ENCODE measurements at places on chromosomes 1 and 21.
A peak's percentile ranks its signal among the peaks of the same experiment; 100 is the strongest.

GRCh38 chr1:91124989-91125417 lies 103.2 kb upstream of the ZNF644 start:
- DNase-seq, result peak; percentile 49

DNA sequence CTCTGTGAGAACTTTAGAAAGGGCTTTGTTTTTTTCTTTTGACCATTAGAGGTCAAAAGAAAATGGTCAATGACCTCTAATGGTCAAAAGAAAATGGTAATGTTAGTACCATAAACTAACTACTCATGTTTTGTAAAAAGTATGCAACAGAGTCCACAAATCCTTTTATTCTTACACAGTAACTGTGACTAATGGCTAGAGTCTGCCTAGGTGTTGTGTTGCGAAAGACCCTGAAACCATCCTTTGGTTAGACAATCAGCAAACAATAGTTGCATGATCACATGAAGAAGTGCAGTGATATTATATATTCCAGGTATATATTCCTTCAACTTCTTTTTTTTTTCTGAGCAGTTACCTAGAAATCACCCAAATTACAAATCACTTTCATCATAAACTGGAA lies 40.9 kb downstream of the NEGR1 start:
- no peak for DNase-seq

GRCh38 chr1:203873094-203873493 lies 11.7 kb downstream of the SNRPE start:
- no peak for DNase-seq

DNA sequence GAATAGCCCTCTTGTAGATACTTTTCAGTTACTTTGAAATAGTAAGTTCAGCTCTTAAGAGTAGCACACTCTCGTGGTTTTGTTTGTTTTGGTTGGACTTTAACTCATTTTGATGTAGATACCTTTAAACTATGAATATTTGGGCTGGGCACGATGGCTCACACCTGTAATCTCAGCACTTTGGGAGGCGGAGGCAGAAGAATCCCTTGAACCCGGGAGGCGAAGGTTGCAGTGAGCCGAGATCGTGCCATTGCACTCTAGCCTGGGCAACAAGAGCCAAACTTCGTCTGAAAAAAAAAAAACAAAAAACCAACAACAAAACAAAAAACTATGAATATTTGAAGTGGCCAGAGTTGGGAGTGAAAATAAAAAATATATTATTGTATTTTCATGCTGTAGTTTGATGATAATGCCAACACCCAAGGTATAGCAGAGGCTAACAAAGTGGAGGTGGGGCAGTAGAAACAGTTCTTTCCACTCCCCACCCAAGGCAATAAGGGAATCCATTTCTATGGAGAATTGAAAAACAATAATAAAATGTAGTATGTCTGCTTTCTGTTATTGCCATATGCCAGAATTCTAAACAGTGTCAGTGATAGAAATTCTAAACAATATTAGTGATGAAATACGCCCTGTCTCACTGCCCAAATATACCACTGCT lies 1.7 kb downstream of the ZNF326 start:
- no peak for DNase-seq

DNA sequence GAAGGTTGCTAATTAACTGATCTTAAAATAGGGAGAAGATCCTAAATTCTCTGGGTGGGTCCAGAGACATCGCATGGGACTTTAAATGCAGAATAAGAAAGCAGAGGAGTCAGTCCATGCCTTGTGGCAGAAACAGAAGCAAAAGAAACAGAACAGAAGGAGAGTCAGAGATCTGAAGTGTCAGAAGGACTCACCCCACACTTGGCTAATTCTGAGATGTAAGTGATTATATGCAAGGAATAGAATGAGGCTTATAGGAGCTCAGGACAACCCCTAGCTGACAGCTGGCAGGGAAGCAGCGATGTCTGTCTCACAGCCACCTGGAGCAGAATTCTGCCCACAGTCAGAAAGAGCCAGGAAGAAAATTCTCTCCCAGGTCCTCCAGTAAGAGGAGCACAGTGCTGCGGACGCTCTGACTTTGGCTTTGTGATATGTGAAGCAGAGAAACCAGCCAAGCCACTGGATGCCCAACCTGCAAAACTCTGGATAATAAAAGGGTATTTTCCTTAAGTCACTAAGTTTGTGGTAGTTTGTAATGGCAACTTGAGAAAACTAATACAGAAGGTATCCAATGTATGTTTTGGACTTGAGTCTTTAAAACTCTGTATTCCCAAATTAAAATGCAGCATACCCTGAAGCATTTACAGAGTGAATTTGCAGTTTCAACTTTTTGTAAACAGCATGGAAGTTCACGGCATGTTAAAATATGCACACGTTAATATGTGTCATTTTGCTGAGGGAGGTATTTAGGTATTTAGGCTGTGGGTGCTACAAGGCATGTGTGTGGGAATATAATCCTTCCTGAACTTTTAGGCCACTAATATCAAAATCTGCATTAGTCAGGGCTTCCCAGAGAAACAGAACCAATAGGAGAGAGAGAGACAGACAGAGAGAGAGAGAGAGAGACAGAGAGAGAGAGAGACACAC lies 388.5 kb downstream of the PCP4 start:
- no peak for DNase-seq

GRCh38 chr1:185215911-185216310 lies 58.9 kb downstream of the SWT1 start:
- DNase-seq, result no peak

DNA sequence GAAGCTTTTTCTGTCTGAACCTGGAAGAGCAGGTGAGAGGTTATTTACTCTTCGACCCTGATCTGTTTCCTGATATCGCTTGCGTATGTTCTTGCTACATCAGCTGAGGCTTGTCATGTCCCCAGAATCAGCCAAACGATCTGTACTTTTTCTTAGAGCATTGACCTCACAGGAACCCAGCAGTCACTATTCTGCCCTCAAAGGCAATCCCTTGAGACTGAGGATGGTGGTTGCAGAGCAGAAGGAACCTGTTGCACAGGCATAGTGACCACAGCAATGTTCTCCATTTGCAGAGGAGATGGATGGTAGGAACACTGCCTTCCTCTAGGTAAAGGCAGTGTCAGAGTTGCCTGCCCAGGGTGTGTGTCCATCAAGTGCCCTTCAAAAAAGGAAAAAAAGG lies 11.3 kb upstream of the LACTBL1 start:
- no peak for DNase-seq

DNA sequence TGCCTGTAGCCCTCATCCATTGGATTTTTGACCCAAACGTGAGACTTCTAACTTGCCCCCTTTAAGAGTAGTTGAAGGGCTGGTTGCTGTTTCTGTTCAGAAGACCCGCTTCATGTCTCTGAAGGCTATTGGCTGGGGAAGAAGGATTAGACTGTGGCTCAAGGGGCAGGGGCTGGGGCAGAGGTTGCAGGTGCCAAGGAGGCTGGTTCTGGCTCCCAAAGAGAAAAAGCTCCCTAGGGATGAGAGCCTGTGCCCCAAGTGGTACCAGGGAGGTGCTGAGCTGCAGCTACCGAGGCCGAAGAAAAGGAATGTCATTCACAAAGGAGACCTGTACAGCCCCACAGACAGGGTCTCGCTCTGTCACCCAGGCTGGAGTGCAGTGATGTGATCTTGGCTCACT lies 5.8 kb downstream of the WNT3A start:
- no peak for DNase-seq

- no peak for DNase-seq
Measured at GRCh38 chr1:230824919-230825721, 43.2 kb downstream of the C1orf198 start.

GRCh38 chr1:42117214-42117613 lies 36.0 kb upstream of the GUCA2B start:
- no peak for DNase-seq

DNA sequence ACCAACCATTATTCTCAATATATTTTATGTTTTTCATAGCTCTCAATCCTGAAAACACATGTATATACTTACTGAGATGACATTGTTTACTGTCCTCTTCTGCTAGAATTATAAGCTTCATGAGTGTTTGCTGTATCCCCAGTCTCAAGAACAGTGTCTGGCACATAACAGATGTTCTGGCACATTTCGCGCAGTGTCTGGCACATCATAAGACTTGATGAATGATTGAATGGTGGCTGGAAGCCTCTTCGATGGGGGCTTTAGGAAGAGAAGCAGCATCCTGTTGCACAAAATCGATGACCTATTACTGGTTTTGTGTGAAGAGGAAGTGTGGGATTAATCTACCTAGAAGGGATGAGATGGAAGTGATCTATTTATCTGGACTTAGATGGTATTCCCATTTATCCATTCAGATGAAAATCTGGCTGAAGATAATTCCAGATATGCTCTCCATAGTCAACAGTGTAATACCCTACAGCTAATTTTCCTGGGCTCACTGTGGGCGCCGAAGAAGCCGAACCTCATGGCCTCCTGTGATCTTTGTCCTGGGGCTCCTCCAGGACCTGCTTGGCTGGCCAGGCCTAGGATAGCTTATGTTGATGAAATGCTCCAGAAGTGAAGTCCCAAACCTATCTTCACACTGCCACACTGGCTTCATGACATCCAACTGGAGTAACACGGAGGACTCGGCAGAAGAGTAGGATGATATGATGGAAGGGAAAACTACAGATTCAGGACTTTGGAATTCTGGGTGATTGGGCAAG lies 26.5 kb downstream of the CD34 start:
- DNase-seq, result no peak

GRCh38 chr1:20290624-20291597 lies at the start of gene VWA5B1:
TSS of gene VWA5B1 (plus strand) at chr1:20290875. CDS start at chr1:20310602, 19,727 bp downstream.
- no peak for DNase-seq

GRCh38 chr1:158570480-158570879 lies at the start of gene OR6P1:
TSS of gene OR6P1 (minus strand) at chr1:158570580. CDS start at chr1:158563604, 6,976 bp downstream.
- DNase-seq, result no peak

DNA sequence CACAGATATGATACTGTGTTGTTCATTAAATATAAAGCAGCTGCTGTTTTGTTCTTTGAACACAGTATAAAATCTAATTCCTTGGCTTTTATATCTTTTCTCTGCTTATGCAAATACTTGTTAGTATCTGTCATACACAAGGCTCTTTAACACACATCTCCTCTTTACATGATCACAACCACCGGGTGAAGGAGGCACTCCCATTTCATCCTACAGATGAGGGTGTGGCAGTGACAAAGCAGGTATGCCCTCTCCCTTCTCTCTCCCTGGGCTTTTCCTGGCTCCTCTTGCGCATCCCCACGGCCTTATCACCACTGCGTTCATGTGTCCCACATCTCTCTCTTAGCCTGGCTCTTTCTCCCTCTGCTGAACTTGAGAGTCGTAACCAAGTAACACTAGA lies 38.2 kb downstream of the JUN start:
- DNase-seq, result no peak

- DNase-seq, result no peak
Measured at GRCh38 chr1:222229672-222230312, 318.1 kb downstream of the HHIPL2 start.

DNA sequence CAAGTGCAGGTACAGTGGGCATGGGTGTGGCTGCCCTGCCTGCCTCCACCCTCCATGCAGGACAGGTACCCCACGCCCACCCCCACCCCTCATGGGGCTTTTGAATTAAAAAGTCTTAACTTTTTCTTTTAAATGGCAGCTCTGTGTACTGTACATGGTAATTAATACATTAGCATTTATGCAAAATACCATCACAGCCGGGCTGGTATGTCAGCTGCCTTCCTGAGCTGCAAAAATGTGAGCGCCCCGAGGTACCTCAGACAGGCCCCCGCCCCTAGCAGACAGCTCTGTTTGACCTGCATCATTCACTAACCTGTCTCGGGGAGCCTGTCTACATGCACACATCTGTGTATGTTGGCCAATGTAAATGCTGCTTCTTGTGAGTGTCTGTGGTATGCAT lies 42.2 kb upstream of the POU3F1 start:
- DNase-seq, result no peak

- no peak for DNase-seq
Measured at GRCh38 chr1:153957744-153958110, 685 bp downstream of the CRTC2 start.

- no peak for DNase-seq
Measured at GRCh38 chr1:229430761-229431283, 3.1 kb downstream of the ACTA1 start.

DNA sequence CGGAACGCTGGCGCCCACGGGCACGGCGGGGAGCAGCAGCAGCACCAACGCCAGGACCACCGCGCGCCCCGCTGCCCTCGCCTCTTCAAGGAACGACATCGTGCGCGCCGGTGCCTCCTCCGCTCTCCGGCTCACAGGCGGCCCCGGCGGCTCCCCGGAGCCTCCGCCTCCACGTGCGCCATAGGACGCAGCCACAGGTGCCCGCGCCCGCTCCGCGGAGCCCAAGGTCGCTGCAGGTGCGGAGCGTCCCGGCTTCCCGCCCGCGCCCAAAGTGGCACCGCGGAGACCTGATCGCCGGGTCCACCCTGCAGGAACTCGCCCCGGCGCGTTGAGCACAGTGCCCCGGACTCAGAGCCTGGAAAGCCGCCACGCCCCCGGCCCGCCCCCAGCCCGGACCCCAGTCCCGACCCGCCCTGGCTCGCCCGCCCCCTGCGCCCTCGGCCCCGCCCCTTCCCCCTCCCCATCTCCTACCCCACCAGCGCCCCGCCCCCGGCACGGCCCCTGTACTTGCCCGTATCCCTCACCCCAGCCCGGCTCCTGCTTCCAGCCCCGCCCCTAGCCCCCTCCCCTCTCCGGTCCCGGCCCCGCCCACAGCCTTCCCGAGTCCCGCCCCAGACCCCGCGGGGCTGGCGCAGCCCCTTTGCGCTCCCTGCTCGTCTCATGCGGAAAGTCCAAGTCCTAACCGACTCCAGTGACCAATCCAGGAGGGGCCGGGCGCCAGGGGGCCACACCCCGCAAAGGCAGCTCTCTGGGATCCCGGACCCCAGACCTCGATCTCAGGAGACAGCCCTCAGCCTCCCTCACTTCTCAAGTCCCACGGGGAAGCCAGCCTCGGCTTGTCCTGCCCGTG lies at the start of gene MEGF6:
MEGF6 (minus strand) TSS at position 339 of the 850 bp plus-strand sequence; CDS start at position 99, 240 bp downstream.
- peak; percentile 23 for DNase-seq

GRCh38 chr1:156241926-156242325 lies at the start of gene BGLAP:
TSS of gene BGLAP (plus strand) at chr1:156242184. CDS start at chr1:156242232, 48 bp downstream.
- DNase-seq, result no peak

DNA sequence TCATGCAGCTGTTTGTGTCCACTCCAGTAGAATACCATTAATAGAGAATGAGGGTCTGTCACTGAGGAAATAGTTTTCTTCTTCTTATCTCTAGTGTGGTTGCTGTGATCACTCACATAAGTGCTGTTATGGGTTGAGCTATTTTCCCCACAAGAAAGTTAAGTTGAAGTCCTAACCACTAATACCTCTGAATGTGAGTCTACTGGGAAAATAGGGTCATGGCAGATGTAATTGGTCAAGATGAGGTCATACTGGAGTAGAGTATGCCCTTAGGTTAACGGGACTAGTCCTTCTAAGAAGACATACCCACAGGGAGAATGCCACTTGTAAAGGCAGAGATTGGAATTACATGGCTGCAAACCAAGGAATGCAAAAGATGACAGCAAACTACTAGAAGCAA lies 70.5 kb upstream of the COL24A1 start:
- no peak for DNase-seq

GRCh38 chr1:54237586-54237985 lies 37.6 kb downstream of the MRPL37 start:
- no peak for DNase-seq

GRCh38 chr1:236343246-236343870 lies 50.7 kb upstream of the EDARADD start:
- no peak for DNase-seq
